ENCODE measurements at places on chromosomes 12 and 14.

DNA sequence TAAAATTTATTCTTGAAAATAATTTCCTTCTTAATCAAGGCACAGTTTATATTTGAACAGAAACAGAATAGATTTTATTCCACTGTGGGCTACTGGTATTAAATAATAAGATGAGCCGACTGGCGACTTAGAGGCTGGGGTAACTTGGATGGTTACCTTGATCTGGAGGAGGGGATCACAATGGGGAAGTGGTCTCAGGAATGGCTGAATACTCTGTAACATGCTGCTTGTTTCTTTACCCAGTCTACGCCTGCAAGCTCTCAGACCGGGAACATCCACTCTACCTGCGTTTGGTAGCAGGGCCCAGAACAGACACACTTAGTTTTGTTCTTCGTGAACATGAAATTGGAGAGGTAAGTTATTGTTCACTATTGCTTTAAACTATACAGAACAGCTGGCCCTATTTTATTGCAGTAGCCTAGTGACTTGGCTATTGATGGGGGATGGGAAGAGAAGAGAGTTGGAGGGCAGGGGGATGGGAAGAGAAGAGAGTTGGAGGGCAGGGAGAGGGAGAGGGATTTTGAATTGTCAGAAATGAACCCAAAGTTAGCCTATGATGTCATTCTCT, 67.9 kb downstream of the GNS start:
- DNase-seq: no peak

- no peak for DNase-seq
Measured at GRCh38 chr12:115609347-115609746, 668.1 kb downstream of the MED13L start.

GRCh38 chr14:68391311-68392014, 401.4 kb downstream of the ZFP36L1 start:
- DNase-seq: no peak

DNA sequence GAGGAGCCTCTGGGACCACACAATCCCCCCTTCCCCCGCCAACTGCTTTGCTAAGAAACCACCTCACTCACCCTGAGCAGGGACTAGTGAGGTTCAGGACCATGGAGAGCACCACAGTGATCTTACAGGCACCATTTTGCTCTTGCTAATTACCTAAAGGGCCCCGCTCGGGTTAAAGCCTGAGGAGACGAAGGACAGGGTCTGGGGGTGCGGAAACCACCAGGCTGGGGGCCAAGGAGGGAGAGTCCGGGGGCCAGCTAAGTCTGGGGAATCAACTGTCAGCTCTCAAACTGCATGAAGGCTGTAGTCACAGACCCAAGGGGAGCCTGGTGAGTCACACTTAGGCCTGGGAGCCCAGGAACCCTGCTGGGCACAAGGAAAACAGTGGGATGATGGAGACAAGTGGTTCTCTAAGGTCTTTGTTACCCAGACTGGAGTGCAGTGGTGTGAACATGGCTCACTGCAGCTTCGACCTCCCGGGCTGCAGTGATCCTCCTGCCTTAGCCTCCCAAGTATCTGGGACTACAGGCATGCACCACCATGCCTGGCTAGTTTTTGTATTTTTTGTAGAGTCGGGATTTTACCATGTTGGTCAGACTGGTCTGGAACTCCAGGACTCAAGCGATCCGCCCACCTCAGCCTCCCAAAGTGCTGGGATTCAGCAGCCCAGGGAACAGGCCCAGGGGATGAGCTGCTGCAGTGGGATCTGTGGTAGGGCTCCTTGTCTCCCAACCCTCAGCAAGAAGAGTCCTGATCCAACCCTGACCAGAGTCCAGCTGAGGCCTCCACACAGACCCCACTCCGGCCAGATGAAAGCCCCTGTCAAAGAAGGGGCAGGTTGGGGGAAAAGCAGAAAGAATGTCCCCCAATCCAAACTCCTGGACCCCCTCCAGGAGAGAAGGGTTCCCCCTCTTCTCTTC, 98.8 kb downstream of the CALM1 start:
- DNase-seq: peak; percentile 99

DNA sequence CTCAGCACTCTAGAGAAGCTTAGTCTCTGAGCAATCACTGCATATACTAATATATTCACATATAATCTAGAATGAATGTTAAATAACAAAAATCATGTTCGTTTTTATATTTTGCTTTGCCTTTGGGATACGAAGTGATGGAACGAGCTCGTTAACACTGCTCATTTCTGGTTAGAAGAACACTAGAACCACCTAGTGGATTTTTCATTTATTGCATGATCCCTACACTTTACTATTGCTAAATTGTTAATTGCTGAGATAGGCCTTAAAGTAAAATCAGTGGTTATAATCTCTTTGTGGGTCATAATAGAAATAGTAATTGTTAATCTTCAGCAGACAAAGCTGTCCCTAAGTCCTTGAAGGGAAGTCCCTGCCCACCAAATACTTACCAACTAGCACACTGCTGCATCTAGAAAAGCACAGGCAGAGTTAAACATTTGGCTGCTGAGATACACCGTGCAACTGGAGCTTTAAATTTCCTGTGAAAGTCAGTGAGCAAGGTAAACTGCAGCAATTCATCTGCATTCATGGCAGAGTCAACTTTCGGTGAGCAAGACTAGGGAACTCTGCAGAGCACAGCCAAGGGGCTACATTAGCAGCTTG, 353.7 kb downstream of the APAF1 start:
- DNase-seq: peak; percentile 13

DNA sequence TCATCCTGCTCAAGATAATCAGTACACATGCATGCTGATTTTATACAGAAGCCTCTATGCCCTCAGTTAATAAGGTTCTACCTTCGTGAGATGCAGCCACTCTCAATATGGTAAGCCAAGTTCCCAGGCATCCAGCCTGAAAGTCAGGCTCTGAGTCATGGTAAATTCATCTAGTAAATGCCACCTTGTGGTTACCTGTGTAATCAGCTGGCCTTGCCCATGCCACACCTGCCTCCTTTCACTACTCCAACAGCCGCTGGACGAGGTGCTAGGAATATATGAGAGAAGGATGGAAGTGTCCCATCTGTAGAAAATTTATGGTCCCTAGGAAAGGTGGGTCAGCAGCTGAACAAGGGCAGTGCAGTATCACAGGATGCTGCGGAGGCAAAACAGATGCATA, 207.3 kb downstream of the SSPN start:
- DNase-seq: no peak

- no peak for DNase-seq
Measured at GRCh38 chr14:99786511-99786989, 6.7 kb upstream of the EML1 start.

- DNase-seq: no peak
Measured at GRCh38 chr14:24231263-24232120, 675 bp downstream of the NEDD8 start.

- peak; percentile 4 for DNase-seq
Measured at GRCh38 chr12:77847680-77848431, 17.2 kb downstream of the NAV3 start.

- no peak for DNase-seq
Measured at GRCh38 chr14:69501423-69501838, 16.9 kb downstream of the PLEKHD1 start.

GRCh38 chr12:9724023-9724422, 8.9 kb downstream of the CLECL1 start:
- DNase-seq: no peak

DNA sequence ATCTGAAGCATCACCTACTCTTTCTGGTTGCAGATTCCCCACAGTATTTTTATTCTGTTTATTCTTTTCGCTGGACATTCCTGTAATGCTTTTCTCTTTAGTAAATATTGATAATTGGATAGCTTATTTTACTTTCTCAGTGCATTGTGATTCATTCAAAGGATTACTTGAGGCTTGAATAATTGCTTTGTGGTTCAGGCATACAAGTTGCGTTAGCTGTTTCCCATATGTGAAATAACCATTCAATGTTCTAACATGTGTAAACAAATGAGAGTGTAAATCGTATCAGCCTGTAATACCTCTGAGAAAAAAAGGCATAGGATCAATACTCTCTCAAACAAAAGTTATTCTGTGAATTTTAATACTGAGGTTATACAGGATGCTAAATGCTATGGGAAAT, 1004.2 kb upstream of the SEL1L start:
- DNase-seq: no peak

DNA sequence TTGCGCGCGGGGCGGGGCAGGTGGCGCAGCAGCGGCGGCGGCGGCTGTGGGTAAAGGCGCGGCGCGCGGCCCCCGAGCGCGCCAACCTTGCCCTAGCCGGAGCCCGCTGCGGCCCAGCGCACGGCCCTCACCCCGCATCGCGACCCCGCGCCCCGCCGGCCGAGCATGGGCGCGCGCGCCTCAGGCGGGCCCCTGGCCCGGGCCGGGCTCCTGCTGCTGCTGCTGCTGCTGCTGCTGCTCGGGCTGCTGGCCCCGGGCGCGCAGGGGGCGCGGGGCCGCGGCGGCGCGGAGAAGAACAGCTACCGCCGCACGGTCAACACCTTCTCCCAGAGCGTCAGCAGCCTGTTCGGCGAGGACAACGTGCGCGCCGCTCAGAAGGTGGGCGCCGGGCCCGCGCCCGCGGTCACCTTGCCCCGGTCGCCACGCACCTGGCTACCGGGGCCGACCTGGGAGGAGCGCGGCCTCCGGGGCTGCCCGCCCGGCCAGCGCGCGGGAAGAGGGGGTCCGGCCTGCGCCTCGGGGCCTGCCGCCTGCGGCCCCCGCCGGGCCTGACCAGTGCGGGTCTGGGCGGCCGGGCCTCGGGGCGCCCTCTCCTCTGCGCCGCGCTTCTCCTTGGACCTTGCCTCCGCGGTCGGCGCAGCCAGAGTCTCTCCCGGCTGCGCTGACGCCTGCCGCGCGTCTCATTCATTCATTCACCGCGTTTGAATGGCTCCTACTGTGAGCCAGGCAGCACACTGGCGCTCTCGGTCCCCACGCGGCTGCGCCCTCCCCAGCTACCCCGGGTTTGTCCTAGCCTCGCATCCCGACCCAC, at the start of gene BRI3BP:
Gene BRI3BP, plus strand, starts transcription at position 20 of the 811 bp plus-strand sequence. Its CDS starts 146 bp downstream, at position 166.
- DNase-seq: peak; percentile 68

- no peak for DNase-seq
Measured at GRCh38 chr14:96962337-96962736, 165.2 kb downstream of the VRK1 start.

DNA sequence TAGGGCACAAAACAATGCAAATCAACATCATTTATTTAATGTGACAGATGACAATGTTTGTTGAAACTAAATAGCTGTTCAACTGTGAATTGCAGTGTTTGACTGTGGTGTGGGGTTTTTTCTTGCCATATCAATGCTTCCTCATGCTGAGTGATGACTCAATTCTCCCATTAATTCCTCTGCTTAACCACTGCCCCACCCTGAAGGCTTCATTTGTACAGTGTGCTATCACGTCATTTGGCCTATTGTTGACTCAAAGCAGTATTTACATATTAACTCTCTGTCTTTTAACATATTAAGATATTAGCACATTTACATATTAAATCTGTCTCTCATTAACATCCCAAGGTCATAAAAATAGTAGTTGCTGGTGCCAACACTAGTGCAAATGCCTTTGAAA, 164.8 kb upstream of the NRXN3 start:
- no peak for DNase-seq

- DNase-seq: no peak
Measured at GRCh38 chr14:89342049-89342448, 75.0 kb downstream of the FOXN3 start.

- no peak for DNase-seq
Measured at GRCh38 chr12:80861641-80862378, 75.9 kb downstream of the LIN7A start.

DNA sequence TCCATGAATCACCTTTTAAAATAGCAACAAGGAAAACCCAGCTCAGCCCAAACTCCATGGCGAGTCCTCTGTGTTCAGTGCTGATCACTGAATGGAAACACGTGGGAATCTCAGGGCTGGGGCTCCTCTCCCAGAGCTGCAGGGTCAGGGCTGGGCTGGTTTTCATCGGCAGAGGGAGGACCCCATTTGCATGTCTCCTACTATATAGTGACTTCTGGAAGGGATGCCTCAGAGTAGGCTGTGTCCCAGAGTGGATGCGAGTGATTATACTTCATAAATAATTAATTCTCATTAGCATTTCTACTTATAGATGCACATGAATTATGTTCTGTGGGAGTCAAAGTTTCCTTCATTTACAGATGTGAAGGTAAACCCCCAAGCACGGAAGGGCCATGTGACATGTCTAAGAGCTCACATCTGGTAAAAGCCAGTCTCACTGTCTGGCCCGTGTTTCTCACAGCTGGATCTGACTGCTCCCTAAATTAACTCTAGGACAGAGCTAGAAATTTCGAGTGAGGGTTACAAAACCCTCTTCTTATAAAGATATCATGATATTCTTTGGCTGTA, 685.0 kb downstream of the TMEM121 start:
- DNase-seq: no peak

DNA sequence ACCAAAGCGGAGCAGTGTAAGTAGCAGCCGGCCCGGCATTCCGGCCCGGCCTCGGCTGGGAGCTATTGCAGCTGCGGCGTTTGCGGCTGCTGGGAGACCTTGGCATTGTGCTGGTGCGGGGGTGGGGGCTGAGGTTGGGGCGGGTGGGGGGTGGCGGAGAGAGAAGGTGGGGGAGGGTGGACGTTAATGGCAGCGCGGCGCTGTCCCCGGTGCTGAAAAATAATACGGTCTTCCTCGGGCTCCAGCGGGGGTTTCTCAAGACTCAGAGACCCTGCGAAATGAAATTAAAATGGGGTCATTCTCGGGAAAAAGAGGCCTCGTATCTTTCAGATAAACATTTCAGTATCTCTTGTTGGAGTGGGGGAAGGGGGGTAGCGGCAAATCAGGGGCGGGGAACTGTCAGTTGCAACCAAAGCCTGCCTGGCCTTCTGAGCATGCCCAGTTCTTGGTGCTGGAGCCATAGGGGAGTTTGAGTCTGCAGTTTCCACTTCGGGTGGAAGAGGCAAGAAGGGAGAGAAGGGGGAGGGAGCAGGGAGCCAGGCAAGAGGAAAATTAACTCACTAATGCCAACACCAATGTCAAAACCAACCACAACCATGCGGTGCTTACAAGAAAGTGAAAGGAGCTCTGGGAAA, 414 bp downstream of the UNC79 start:
- DNase-seq: no peak

DNA sequence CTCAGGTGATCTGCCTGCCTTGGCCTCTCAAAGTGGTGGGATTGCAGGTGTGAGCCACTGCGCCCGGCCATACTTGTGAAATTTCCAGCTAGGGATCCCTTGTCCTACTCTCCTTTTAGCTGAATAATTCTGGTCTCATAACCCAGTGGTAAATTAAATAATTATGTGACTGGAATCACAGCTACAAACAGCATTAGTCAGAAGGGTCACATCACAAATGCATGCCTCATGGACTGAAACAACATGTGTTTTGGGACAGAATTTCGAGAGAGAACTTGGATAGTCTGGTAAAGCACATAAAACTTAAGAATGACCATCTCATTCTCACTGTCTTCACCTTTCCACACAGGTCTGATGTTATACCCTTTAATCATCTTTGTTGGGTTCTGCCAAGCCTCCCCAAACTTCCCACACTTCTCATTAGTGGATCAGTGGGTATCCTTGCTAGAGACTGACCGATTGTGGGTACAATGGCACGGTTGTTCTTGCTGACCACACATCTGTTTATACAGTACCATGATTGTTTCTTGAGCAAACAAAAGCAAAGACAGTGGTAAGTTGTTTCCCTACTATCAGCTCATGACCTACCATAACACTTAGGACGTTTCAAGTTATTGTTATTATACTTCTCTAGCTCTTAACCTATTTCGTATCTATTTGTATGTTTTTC, 5.1 kb downstream of the GPRC5D start:
- no peak for DNase-seq

All from H54 (cell line).